RWPE2 (cell line): ENCODE measurements at places on chromosomes 2 and 18.

DNA sequence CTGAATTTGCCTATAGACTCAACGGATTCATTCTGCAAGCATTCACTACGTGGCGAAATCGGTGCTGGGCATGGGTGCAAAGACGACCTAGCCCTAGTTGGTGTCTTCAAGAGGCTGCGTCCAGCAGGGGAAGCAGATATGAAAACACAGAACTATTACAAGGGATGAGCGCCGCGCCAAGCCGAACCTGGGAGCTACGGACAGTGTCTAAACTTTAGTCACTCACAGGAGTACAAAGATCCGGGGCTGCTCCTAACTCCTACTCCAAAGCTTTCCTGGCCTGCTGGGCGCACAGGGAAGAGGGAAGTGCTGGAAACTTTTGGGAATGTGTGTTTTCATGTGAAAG, 732 bp upstream of the ANXA4 start:
- no peak for DNase-seq

- DNase-seq: no peak
Observed at GRCh38 chr2:134299334-134299733, 45.5 kb downstream of the MGAT5 start.

DNA sequence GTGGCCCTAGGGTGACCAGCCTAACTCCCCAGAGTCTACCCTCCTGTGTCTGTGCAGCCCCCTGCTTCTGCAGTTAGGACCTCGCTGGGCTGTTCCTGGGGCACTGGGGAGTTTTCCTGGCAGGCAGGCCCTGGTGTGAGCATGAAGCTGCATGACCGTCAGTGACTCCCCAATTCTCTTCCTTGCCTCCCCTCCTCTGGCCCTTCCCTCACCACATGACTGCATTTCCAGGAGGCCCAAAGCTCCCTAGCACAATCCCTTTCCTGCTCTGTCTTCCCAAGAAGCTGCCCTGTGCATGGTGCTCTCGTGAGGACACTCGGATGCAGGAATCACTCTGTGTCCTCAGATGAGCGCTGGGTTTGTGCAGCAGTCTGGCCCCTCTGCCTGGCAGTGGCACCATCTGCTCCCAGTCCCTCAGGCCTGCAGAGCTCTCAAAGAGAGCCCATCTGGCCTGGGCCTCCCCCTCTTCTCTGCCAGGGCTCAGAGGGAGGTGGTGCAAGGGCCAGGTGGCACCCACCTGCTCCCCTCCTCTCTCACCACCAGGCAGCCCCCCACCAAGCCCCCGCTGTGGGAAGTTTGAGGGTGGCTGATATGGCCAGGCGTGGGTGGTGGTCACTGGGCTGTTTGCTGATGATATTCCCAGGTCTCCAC, 125.6 kb upstream of the HS6ST1 start:
- DNase-seq: peak; percentile 31

GRCh38 chr2:109257653-109258052, 128.6 kb downstream of the SH3RF3 start:
- DNase-seq: no peak

DNA sequence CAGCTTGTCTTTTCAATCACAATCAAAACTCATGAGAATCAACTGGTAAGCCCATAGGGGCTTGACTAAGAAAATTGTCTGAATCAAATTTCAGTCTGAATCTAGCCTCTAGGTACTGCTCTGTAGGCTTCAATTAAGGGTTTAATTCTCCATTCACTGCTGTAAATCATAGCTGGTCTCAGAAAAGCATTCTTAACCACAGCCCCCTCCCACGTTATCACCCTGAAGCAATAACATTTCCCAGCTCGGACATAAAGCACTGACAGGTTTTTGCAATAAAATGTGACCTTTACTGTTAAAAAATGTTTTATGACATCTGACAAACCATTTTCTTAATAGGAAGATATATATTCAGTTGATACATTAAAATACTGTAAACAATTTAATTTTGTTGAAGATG, 55.0 kb downstream of the LRP1B start:
- no peak for DNase-seq

GRCh38 chr2:48905696-48906095, 150.2 kb upstream of the LHCGR start:
- DNase-seq: no peak
